ENCODE measurements at places on chromosomes 3 and 15. TPM values are rescaled to one million over a fixed set of nuclear protein-coding genes. Genes with fewer than 3 reads are reported as not detected.

The ECE2 gene
- not detected for total RNA-seq

The NOX5 gene
- total RNA-seq, result under 0.01 TPM

The DUT gene
- total RNA-seq, result 35.5 TPM

The LYSMD2 gene
- total RNA-seq, result 8.0 TPM

The CASR gene
- not detected for total RNA-seq

The NMNAT3 gene
- 6.8 TPM for total RNA-seq

The PCSK6 gene
- total RNA-seq, result 11.6 TPM

The HRG gene
- total RNA-seq, result not detected

The ITGA11 gene
- under 0.01 TPM for total RNA-seq

The EFL1 gene
- 29.4 TPM for total RNA-seq

The SNUPN gene
- 23.8 TPM for total RNA-seq

The OCA2 gene
- total RNA-seq, result 2.5 TPM

The LARP6 gene
- total RNA-seq, result 30.5 TPM

The IL17RC gene
- 9.2 TPM for total RNA-seq

The ERC2 gene
- total RNA-seq, result 0.34 TPM

The PRRT3 gene
- total RNA-seq, result 0.34 TPM

The SAMMSON gene
- total RNA-seq, result not detected

The OR5K2 gene
- not detected for total RNA-seq

Measured in nasal cavity respiratory epithelium epithelial cell of viscerocranial mucosa (primary cell).